ENCODE measurements at places on chromosomes 1 and 21.

GRCh38 chr1:17667641-17668040 lies 87.5 kb upstream of the ACTL8 start:
- H3K27me3 ChIP-seq, result no peaks in the 10 kb centered on the region
- no peak overlapping the region for H3K27ac ChIP-seq
- DNase-seq, result no peak
- no peak overlapping the region for H3K4me3 ChIP-seq
- H3K4me1 ChIP-seq, result peaks cover 42% of the 10 kb centered on the region

DNA sequence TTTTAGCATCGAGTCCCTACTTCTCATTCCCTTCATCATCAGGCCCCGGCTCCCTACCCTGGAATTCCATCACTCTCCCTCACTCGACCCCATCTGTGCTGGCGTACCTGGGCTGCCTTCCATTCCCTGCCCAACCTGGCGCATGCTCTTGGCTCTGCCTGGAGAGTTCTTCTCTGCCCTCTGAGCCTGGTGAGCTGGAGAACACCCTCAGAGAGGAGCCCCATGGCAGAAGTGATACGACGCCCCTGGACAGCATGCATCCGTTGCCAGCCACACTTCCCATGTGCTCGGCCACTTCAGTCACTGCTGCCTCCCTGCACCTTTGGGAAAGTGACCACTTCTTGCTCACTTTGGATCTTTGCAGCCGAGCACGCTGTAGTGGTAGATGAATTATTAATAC lies 30.1 kb downstream of the OLFML2B start:
- H3K27ac ChIP-seq, result peak overlapping the region; percentile 64
- H3K36me3 ChIP-seq, result peaks cover 5% of the 10 kb centered on the region
- DNase-seq, result no peak
- no peak overlapping the region for H3K4me3 ChIP-seq
- peaks cover 20% of the 10 kb centered on the region for H3K4me1 ChIP-seq

- H3K4me1 ChIP-seq, result peaks cover 4% of the 10 kb centered on the region
- no peak for DNase-seq
- no peaks in the 10 kb centered on the region for H3K27me3 ChIP-seq
These were observed 597.3 kb upstream of the PLXNA2 start for GRCh38 chr1:208841436-208841835.

DNA sequence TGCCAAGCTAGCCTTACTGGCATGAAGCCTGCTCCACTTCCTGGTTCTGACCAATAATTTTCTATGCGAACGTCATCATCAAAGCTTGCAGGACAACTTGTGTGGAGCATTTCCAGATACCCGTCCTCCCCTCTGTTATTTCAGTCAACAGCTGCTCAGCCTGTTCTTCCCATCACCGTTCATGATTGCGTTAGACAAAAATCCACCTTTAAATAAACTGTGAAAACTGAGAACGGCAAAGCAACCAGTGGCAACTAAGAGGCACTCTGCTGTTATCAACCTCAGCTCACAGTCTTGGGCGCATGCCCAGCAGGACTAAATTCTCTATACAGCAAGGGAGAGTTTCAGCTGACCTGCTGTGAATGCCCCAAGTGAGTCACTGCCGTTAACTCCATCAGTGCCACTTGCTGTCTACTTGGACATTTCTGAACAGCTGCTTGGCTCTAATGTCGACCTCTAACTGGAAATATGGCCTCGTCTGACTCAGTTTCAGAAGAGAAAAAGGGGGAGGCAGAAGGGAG lies 207.4 kb upstream of the RUNX1 start:
- H3K27ac ChIP-seq, result no peak overlapping the region
- no peaks in the 10 kb centered on the region for H3K36me3 ChIP-seq
- H3K27me3 ChIP-seq, result no peaks in the 10 kb centered on the region
- H3K4me3 ChIP-seq, result peak overlapping the region; percentile 20
- no peaks in the 10 kb centered on the region for H3K4me1 ChIP-seq
- DNase-seq, result peak; percentile 53

- H3K4me3 ChIP-seq, result no peak overlapping the region
- no peak for DNase-seq
- H3K27ac ChIP-seq, result no peak overlapping the region
- peaks cover 6% of the 10 kb centered on the region for H3K36me3 ChIP-seq
- peaks cover 9% of the 10 kb centered on the region for H3K4me1 ChIP-seq
These were observed 5.3 kb upstream of the TMEM52 start for GRCh38 chr1:1924386-1924785.
